ENCODE measurements at places on chromosomes 5 and 9.

DNA sequence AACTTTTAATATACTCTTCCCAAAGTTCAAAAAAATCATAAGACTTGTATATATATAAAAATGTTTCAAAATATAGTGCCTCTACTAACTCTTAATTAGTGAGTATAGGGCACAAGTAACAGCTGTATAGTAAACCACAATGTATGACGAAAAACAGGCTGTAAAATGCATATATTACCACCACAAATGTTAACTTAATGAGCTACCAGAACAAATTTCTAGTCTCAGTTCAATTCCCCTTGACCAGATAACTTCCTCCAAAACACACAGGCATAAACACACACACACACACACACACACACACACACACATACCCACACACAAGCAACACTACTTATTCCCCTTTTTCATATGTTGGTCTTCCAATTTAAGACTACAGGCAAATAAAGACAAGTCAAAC, 78.8 kb downstream of the FBXL17 start:
- DNase-seq = no peak

DNA sequence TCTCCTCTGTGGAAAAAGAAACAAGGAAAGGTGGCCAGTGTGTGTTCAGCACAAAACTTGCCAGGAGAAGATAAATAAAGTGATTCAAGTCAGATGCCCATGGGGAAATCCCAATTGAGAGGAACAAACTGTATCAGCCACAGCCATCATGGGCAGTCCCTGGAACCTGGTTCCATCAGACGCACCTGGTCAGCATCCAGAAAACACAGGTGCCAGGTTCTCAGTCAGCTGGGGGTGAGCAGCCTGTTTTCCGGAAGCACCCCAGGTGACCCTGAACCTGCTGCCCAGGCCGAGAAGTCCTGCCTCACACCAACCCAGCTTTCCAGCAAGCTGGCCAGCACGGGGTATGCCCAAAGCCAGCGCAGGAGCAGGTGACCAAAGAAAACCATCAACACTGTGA, 30.5 kb downstream of the PTCH1 start:
- no peak for DNase-seq

DNA sequence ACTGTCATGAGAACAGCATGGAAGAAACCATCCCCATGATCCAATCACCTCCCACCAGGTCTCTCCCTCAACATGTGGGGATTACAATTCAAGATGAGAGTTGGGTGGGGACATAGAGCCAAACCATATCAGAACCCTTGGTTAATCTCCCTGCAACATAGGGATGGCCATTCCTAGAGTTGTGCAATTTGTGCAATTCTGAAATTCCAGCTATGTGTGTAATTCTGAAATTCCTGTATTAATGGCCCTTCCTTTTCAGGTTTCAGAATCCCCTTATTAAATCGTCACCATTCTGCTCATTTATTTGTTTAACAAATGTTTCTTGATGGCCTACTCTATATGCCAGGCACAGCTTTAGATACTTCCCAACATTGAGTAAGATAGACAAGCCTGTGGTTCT, 282.6 kb downstream of the SMARCA2 start:
- no peak for DNase-seq

DNA sequence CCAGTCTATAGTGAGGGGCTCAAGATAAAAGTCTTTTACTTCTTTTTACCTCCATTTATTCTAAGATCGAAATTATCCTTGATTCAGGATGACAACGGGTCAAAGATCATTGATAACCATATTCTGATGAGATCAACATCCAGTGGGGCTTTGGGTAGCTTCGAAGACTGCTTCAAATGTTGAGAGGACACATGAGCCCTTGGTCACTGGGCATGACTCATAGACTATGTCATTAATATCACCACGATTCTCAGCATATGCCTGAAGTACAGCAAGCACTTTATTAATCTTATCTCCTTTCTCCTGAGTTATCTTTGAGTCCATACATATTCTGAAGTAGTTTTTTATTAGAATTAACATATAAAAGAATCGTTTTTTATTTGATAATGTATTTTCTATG, 117.1 kb upstream of the DAB2 start:
- no peak for DNase-seq

- DNase-seq = no peak
These were observed 199.7 kb downstream of the FSTL4 start for GRCh38 chr5:133412661-133413060.

GRCh38 chr5:40043916-40044315, 619.1 kb upstream of the DAB2 start:
- no peak for DNase-seq

- DNase-seq = no peak
These were observed 72.0 kb downstream of the PDE8B start for GRCh38 chr5:77282337-77283027.

Measured in SW 1271 (cell line).